ENCODE measurements at places on chromosomes 6 and 20.

DNA sequence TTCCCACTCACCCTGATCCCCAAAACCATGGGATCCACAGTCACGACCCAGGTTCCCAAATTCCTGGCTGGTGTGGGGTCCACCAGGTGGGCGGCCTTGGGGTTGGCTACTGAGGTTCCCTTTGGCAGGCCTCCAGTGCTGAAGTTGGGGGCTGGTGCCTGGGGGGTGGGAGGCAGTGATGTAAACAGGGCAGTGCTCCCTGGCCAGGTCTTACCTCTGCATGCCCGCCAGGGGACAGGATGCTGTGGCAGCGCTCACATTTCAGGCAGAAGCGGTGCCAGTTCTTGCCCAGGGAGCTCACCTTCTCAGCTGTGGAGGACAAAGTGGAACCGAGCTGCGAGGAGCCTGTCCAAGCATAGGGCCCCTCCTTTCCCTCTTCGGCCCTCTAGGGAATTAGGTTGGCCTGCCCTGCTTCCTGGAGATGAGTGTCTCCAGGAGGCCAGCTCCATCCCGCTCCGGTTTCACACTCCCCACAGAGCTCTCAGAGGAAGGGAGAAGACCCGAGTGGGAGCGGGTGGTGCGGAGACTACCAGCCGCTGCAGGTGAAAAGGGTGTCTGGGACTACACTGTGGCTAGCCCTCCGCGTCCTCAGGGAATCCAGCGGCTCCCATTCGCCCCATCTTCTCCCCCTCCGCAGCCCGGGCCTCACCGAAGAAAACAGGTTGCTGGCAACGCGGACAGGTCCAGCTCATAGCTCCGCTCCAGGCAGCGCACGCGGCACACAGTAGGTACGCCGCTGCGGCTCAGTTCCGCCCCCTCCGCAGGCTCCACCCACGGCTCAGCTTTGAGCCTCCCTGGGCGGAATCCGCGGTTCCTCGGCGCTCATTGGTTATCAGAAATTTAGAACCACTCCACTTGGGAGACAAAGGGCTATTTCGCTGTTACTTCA, at the start of gene CRIP3:
CRIP3 (minus strand) TSS at position 726 of the 889 bp plus-strand sequence; CDS start at position 692, 34 bp downstream.
- DNase-seq = peak; percentile 13

DNA sequence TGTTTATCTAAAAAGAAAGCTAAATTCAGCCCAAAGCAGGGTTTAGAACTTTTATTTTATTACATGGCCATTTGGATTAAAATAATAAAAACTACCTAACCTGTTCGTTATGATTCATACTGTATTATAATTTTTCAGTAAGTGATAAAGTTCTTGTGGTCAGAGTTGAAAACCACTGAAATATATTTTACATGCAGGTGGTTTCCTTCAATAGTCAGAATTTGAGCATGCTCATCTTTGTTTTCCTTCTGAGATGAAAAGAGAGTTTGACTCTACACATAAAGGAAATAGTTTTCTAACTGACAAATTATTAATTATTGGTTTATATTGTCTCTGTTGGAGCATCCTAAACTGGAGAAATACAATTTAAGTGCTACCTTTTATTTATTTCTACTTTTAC, 114.0 kb upstream of the FKBP1C start:
- no peak for DNase-seq

DNA sequence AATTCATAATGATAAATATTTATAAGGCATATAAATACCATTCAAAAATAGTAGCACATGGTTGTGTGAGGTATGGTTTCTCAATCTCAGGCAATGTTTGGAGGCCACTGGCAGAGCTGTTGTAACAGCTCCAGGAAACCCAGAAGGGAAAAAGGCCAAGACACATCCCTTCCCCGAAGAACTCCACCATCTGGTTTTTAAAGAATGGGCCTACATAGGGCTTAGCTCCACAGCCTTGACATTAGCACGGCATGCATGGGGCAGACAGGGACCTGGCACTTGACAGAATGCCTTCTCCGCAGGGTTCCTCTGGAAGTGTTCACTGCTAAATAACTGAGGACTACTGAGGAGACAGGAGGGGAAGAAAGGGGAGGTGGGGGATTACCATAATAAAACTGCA, 16.1 kb upstream of the FOXO3 start:
- DNase-seq = no peak

DNA sequence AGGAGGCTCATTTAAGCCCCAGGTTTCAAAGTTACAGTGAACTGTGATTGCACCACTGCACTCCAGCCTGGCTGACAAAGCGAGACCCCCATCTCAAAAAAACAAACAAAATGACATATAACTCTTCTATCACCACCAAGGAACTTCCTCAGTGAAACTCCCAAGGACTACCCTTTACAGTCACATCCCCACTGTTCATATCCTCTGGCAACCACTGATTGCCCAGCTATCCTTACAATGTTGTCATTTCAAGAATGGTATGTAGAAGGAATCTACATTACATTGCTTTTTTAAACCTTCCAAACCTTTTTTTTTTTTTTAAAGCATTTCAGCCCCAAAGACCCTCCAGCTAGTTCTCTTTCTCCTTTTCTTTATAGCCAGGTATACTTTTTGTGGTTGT, 123.1 kb upstream of the CARMIL1 start:
- DNase-seq = no peak

DNA sequence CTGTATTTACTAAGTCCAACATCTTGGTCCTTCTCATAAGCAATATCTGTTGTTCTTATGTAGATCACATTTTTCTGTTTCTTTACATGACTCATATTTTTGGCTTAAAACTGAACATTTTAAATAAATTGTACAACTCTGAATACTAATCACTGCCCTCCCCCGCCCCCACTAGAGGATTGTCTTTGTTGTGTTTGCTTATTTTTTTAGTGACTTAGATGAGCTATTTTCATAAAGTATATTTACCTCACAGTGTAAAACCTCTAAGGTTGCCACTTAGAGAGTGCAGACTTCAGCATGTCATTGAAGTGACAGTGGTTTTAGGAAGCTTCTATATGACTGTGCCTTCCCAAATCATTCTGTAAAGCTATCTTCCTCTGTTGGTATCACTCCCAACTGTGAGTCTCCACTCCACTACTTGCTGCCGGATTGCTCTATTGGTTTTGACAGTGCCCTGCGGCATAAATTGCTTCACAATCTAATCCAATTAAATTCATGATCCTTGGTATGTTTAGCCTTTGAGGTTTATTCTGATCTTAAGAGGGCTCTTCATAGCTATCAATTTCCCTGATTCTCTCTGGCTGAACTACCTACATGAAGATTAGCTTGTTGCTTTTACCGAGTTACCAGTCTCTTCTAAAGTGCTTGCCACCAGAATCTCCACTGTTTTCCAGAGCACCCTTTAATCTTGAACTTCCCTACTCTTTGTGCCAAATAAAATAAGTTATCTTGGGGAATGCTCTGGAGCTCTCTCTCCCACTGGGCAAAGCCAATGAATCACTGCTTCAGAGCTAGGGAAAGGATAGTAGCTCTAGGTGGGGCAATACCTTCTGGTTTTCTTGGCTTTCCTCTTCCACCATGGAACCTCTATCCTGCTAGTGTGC, 33.0 kb downstream of the SPTLC3 start:
- DNase-seq = no peak

DNA sequence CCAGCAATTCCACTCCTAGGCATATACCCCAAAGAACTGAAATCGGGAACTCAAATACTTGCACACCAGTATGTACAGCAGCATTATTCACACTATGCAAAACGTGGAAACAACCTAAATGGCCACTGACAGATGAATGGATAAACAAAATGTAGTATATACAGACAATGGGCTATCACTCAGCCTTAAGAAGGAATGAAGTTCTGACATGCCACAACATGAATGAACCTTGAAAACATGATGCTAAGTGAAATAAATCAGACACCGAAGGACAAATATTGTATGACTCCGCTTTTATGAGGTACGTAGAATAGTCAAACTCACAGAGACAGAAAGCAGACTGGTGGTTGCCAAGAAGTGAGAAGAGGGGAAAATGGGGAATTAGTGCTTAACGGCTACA, 59.1 kb upstream of the CCN6 start:
- DNase-seq = no peak

GRCh38 chr6:103870970-103871369, 988.7 kb downstream of the HACE1 start:
- DNase-seq = no peak

DNA sequence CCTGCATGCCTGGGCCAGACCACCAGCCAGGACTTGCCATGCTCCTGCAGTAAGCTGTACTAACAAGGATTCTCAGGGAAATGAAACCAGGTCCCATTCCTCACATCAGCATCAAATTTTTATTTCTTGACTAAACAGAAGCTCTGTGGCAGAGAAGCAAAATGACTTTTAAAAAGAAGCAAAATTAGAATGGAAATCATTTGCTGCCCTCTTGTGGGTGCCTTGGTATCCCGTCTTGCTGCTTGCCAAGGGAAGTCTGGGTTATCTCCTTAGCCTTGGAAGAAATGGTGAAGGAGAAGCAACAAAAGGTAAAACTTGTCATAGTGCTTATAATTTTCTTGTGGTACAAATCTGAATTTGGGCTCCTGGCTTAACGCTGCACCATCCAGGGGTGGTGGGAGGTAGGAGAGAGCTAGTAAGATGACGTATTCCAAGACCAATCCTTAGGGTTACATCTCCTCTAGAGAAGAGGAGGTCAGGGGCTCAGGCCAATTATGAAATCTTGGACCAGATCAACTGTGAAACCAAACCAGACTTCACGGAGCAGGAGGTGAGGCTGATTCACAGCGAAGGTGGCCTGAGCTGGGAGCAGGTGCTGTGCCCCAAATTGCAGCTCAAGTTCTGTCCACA, 107.5 kb downstream of the FAXC start:
- DNase-seq = peak; percentile 4

DNA sequence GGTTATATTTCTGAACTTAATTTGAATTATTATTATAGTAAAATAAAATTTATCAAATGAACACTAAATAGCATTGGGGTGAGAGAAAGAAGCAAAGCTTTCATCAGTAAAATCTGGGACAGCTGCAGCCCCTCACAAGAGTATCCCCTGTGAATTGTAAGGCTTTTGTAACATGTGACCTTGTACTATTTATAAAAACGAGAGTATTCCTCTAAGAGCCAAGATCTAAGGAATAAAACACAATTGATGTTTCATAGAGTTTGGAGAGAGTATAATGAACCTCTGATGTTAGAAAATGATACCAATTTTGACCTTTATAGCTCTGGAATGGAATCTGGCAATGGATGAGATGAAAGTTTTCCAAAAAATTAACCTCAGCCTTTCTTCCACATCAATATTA, 617.2 kb upstream of the ID4 start:
- no peak for DNase-seq

- no peak for DNase-seq
Measured at GRCh38 chr6:42355416-42355815, 96.3 kb downstream of the TRERF1 start.

- no peak for DNase-seq
Measured at GRCh38 chr20:23826541-23827021, at the start of gene CST2. TSS of gene CST2 (minus strand) at chr20:23826729. CDS start at chr20:23826660, 69 bp downstream.

GRCh38 chr6:157584036-157584435, 203.0 kb downstream of the ZDHHC14 start:
- DNase-seq = no peak

DNA sequence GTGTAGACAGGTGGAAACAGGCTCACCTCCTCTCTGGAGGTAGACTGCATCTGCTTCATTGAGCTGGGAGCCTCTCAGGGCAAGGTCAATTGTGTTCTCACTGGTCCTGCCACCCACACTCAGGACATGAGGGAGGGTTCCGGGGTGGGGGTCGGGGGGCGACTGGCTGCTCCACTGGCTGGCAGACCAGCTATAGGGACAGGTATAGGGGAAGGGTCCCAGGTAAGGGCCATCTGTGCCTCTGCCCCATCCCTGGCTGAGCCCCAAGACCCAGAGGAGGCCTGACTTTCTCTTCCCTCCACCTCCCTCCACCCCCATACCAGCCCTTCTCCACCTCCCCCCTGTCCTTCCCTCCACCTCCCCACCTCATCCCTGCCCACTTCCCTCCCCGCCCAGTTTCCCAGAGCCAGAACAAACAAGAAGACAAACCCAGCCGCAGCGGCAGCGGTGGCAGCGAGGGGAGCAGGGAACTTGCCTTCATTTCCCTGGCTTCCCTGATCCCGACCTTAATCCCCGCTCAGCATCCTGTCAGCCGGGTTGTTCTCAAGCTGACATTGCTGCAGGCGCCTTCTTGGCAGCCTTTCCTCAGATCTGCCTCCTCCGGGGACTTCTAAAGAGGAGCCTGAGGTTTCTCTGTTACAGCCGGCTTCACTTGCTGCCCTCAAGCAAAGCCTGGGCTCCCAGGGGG, 18.3 kb upstream of the FOXP4 start:
- DNase-seq = no peak

DNA sequence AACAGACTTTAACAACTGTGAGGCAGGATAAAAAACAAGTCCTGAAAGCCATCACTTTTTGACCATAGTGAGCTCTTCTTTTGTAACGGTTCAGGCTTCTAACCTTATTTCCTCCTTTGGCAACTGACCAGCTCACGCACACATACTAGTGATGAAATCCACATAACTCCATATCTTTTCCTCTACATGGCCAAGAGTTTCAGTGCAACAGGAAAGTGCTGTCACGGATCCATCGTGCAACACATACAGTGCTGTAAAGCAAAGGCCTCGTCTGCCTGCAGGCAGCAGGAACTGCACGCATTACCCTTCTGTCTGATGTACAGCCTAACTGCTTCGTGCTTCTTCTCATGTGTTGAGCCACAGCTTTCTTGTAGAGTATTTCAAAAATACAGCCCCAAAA, 108.5 kb downstream of the EPM2A start:
- no peak for DNase-seq

GRCh38 chr6:142357879-142358278, 56.1 kb downstream of the ADGRG6 start:
- no peak for DNase-seq

DNA sequence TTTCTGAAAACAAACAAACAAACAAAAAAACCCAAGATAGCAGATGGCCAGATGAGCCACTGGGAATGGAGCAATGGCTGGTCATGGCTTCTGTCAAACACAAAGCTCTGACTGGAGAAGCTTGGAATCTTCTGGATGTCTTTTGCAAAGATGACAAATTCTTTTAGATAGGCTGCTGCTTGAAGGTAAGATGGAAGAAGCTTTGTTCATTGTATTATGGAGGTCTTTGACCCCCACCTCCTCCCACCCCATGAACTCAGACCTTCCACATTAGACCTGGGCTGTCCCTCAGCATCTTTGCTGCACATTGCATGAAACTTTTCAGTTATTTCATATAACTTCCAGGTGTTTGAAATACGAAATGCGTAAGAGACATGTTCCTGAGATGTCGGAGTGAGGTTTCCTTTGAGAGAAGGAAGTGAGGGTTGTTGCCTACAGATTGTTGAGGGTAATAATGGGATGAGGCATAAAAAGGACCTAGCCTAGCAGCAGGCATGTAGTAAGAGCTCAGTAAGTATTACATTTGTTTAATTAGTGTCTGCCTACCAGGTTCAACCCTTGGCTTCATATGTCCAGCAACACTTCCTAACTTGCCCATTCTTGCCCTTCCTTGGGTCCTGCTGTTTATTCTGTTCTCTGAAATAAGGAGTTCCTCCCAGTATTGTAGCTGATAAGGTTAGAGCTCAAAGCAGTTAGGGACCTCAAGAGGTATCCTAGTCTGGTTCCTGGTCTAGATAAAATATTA, 51.4 kb upstream of the IER3 start:
- DNase-seq = no peak
